ENCODE measurements at places on chromosomes 11 and 22.

DNA sequence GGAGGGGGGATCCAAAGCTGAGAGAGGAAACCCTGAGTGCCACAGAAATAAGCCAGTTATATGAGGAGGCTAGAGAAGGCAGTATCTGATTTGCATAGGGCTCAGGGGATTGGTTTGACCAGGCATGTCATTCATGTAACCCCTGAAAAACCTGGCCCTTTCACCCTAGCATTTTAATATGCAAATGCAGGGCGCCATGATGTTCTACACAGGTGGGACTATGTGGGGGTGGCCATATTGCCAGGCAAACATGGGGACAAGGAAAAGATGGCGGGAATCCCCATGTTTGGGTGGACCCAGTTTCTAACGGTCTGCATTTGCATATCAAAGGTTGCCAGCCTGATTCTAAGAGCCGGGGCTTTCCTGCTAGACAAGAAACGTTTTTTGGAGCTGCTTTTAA, 27.2 kb downstream of the CSF2RB start:
- DNase-seq = no peak

GRCh38 chr11:60124802-60125432, 36.5 kb downstream of the MS4A2 start:
- no peak for DNase-seq

DNA sequence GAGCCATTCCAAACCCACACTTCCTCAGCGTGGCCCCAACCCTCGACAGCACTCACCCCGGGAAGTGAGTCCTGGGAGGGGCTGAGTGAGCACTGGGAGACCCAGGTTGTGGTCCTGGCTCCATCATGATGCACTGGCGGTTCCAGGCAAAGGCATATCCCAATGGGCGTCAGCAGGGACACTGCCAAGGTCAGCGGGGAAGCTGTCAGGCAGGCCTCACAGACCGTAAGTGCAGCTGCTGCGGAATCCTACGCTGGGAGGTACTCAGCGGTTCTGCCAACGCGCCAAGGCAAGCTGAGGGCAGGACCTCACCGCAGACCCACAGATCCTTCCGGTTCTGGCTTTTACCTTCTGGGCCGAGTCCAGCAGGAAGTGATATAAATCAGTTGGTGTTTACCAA, 1.4 kb upstream of the GAL3ST1 start:
- no peak for DNase-seq

DNA sequence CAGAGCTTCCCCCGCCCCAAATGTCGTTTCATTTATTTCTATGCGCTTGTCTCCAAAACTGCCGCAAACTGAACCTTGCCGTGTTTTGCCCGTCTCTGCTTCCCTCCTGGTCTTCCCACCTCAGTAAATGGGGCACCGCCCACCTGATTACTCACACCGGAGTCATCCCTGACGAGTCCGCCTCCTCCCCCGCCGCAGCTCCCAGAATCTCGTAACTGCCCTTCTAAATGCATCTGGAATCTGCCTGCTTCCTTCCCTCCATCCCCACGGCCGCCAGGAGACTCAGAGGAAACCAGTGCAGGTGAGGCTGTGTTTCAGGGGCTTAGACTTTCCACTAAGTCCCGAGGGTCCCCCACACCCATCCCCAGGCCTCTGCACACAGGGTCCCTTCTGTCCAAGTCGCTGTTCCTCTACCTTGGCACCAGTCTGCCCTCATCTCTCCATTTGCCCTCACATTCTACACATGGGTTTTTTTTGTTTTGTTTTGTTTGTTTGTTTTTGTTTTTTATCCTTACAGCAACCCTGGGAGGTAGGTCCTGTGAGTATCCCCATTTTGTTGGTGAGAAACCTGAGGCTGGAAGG, 62.6 kb upstream of the PHF21B start:
- DNase-seq = no peak

DNA sequence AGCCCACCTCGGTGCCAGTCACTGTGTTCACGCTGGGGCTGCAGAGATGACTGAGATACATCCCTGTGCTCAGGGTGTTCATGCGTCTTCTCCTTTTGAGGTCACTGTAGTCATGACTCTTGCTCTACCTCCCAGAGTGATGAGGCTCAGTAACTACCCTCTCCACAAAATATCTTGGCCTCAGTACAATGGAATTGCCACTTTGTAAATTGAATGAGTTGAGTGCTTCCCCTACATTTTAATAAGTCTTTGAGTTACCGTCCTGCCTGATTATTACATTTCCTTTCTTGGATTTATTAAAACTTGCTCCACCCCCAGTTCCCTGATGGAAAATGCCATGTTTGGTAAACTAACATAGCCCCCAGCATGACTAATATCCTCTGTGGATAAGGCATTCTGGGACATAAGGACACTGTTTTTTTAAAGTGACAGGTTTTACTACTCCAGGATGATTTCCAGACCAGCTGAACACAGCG, 15.9 kb downstream of the PRSS23 start:
- no peak for DNase-seq
